ENCODE measurements at places on chromosomes 16 and 17. TPM values are rescaled to one million over a fixed set of nuclear protein-coding genes. Genes with fewer than 3 reads are reported as not detected.

GRCh38 chr17:28926786-28927185 lies 23.9 kb upstream of the DHRS13 start:
- H3K27me3 ChIP-seq, result no peaks in the 10 kb centered on the region
- H3K4me1 ChIP-seq, result no peaks in the 10 kb centered on the region
- H3K27ac ChIP-seq, result no peak overlapping the region
- H3K36me3 ChIP-seq, result peaks cover 71% of the 10 kb centered on the region

DNA sequence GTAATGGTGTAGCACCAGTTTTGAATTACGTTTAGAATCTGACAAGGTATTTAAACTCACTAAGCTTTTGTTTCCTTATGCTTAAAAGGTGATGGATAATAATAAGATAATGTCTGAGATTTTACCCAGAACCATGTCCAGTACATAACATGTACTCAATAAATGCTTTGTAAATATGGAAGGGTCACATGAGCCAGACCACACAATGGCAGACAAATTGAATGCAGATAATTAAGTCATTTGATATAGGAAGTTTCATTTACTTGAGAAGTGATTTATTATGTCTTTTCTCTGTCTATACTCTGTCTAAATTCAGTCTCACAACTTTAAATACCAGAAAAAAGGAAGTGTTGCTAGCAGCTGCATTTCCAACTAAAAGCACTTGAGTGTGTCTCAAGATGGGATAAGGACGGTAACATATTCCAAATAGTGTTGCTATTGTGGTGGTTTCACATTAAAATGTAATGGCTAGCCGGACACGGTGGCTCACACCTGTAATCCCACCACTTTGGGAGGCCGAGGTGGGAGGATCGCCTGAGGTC lies 52.5 kb upstream of the DHX40 start:
- H3K4me3 ChIP-seq, result no peak overlapping the region
- no peaks in the 10 kb centered on the region for H3K27me3 ChIP-seq
- no peaks in the 10 kb centered on the region for H3K4me1 ChIP-seq

DNA sequence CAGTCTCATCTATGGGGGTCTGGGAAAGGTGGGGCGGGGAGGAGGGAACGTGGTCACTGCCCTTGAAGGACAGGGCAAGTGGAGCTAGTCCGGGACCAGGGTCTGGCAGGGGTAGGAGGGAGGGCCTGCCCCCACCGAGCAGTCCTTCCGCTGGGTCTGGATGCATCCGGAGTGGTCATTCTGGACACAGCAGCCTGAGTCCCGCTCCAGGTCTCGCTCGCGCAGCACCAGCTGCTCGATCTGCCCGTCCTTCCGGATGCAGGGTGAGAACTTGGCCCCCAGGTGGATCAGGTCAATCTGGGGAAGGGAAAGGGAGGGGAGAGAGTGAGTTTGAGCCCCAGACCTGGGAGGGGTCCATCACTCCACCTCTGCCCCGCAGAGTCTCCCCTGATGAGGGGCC lies 6.8 kb downstream of the AANAT start:
- H3K36me3 ChIP-seq, result no peaks in the 10 kb centered on the region
- H3K27me3 ChIP-seq, result no peaks in the 10 kb centered on the region
- H3K4me1 ChIP-seq, result no peaks in the 10 kb centered on the region
- no peak overlapping the region for H3K27ac ChIP-seq
- no peak for DNase-seq

- peak overlapping the region; percentile 63 for H3K27ac ChIP-seq
- H3K4me1 ChIP-seq, result peaks cover 6% of the 10 kb centered on the region
- no peak overlapping the region for H3K4me3 ChIP-seq
- peak; percentile 95 for DNase-seq
- H3K27me3 ChIP-seq, result no peaks in the 10 kb centered on the region
These were observed 13.9 kb upstream of the KIFC3 start for GRCh38 chr16:57815987-57816745.

DNA sequence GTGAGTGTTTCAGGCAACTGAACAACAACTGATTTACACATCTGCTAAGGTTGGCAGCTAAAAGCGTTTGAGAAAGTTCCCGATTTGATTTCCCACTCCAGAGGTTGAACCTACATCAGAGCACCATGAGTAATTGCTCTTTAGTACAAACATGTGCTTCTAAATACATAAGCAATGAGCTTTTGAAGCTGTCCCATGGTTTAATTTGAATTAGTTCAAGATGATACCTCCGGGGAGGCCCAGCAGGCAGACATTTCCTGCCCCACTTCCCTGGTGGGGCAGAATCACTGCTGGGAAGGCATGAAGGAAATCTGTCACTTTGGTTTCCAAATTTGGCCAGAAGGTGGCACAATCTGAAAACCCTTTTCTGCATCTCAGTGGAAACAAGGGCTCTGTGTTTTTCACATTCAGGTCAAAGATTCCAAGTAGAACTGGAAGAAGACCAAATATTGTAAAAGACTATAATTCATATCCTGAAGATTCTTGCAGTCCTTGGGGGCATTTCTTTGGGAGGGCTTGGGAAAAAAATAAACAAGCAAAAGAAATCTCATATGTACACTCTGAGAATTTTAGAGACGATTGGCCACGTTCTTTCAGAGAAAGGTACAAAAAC lies 176.2 kb upstream of the FAM20A start:
- no peak overlapping the region for H3K27ac ChIP-seq
- no peaks in the 10 kb centered on the region for H3K36me3 ChIP-seq
- H3K27me3 ChIP-seq, result no peaks in the 10 kb centered on the region

- peaks cover 64% of the 10 kb centered on the region for H3K36me3 ChIP-seq
- no peaks in the 10 kb centered on the region for H3K27me3 ChIP-seq
- DNase-seq, result peak; percentile 80
These were observed 5.6 kb downstream of the POLG2 start for GRCh38 chr17:64491034-64491860.

DNA sequence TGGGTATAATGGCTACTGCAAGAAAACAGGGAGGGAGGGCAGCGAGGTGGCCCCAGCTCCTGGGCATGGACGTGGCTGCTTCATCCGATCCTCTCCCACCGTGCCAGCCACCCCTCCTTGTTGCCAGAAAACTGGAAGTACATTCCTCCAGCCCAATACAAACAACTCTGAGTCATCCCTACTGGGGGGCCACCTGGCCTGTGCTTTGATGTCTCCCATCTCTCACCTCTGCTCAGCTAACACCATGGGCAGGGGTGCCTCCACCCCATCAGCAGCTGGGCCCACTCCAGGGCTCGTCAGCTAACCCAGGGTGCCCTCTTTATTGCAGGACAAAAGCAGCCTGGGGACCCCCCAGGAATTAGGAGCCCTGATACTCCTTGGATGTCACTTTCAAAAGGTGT lies 2.0 kb downstream of the RHBDF2 start:
- H3K36me3 ChIP-seq, result no peaks in the 10 kb centered on the region
- no peak overlapping the region for H3K4me3 ChIP-seq
- no peaks in the 10 kb centered on the region for H3K27me3 ChIP-seq
- H3K27ac ChIP-seq, result no peak overlapping the region
- H3K4me1 ChIP-seq, result no peaks in the 10 kb centered on the region
- DNase-seq, result no peak

GRCh38 chr17:83177611-83178532 lies 98.5 kb downstream of the METRNL start:
- H3K27ac ChIP-seq, result no peak overlapping the region
- H3K4me1 ChIP-seq, result peaks cover 4% of the 10 kb centered on the region
- DNase-seq, result peak; percentile 42

GRCh38 chr16:66292241-66292935 lies 74.1 kb upstream of the CDH5 start:
- no peaks in the 10 kb centered on the region for H3K27me3 ChIP-seq
- H3K4me1 ChIP-seq, result no peaks in the 10 kb centered on the region
- H3K36me3 ChIP-seq, result no peaks in the 10 kb centered on the region
- peak; percentile 15 for DNase-seq
- H3K27ac ChIP-seq, result no peak overlapping the region
- H3K4me3 ChIP-seq, result no peak overlapping the region

KRT32 gene
- total RNA-seq, result not detected

All from endodermal cell (in vitro differentiated cells).